Osteoblast (primary cell): ENCODE measurements at places on chromosomes 3 and 15. TPM values are rescaled to one million over a fixed set of nuclear protein-coding genes. Genes with fewer than 3 reads are reported as not detected.

Gene ST8SIA2
- total RNA-seq, result 0.29 and 0.36 TPM in 2 replicates

Gene SLCO2A1
- total RNA-seq, result under 0.01 and 0.36 TPM in 2 replicates

Gene IQSEC1
- 22.1 and 28.3 TPM in 2 replicates for total RNA-seq

Gene PTX3
- 537 and 689 TPM in 2 replicates for total RNA-seq

Gene B2M
- 3,371 and 4,170 TPM in 2 replicates for total RNA-seq

Gene LDHAL6B
- not detected in 2 replicates for total RNA-seq

Gene CCDC80
- total RNA-seq, result 564 and 657 TPM in 2 replicates

Gene KBTBD13
- total RNA-seq, result not detected in 2 replicates

Gene PLXNB1
- total RNA-seq, result 23.3 and 33.7 TPM in 2 replicates

Gene NMNAT3
- total RNA-seq, result 0.36 and 0.59 TPM in 2 replicates

Gene RHOV
- 0.36 TPM in 1 of 2 replicates, not detected in the other for total RNA-seq

Gene CCDC54
- not detected in 2 replicates for total RNA-seq

Gene GOLGA8K
- 0.29 and 0.36 TPM in 2 replicates for total RNA-seq

Gene CPNE9
- not detected in 2 replicates for total RNA-seq

Gene CACNA2D2
- total RNA-seq, result not detected in 2 replicates

Gene CPEB1
- 29.2 and 36.6 TPM in 2 replicates for total RNA-seq

Gene SFMBT1
- 11.6 and 12.4 TPM in 2 replicates for total RNA-seq

Gene PPARG
- 7.2 and 9.4 TPM in 2 replicates for total RNA-seq

Gene IL5RA
- total RNA-seq, result not detected in 2 replicates

Gene SYNPR
- total RNA-seq, result not detected in 2 replicates

Gene ABCC5
- total RNA-seq, result 18.0 and 19.2 TPM in 2 replicates

Gene NANOGP8
- total RNA-seq, result under 0.01 and 1.2 TPM in 2 replicates

Gene RNF111
- 21.4 and 27.4 TPM in 2 replicates for total RNA-seq

Gene MYO5C
- total RNA-seq, result under 0.01 TPM in 2 replicates

Gene ADAMTS7
- total RNA-seq, result 32.4 and 34.0 TPM in 2 replicates

Gene FRG2C
- under 0.01 TPM in 1 of 2 replicates, not detected in the other for total RNA-seq

Gene SPG21
- 142 and 164 TPM in 2 replicates for total RNA-seq

Gene SIDT1
- under 0.01 TPM in 2 replicates for total RNA-seq

Gene RSRC1
- total RNA-seq, result 69.8 and 73.1 TPM in 2 replicates

Gene DNAJA4
- total RNA-seq, result 2.1 and 2.2 TPM in 2 replicates

Gene DCBLD2
- total RNA-seq, result 187 and 278 TPM in 2 replicates

Gene ADCY5
- total RNA-seq, result 0.59 and 0.72 TPM in 2 replicates

Gene GOLGA6D
- not detected in 2 replicates for total RNA-seq

Gene ADGRG7
- not detected in 2 replicates for total RNA-seq

Gene MESP2
- total RNA-seq, result 0.72 and 1.5 TPM in 2 replicates

Gene GOLGA8F
- under 0.01 TPM in 2 replicates for total RNA-seq

Gene KIF7
- total RNA-seq, result 10.6 and 12.3 TPM in 2 replicates
